ENCODE measurements at places on chromosomes 4 and X.

DNA sequence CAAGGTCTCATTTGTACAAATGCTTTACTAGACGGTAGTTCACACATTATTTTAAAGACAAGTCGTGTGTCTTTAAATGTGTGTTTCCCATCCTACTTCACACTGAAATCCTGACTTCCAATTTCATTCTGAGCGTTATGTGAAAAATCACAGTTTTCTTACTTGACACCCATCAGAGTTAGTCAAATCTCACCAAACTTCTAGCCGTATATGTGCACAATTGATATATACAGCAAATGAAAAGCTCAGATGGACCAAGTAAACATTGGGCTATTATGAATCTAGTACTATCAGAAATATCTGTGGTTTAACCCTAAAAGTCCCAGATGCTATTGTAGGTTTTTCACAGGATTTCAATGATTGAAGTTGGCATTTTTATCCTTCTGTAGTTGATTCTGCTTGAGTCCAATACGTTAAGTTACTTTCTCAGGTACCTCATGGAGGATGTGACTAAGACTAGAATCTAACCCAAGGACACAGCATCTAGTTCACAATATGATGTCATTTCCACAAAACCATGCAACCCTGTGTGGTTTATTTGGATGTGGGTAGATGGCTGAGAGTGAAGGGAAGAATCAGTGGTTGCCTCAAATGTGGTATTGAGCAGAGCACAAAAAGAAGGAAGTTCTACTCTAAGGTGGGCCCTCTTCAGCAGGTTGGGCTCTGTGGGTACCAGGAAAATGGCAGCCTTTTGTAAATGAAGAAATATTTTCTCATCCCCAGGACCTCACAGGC lies 22.1 kb upstream of the TRIM60 start:
- no peak for DNase-seq

DNA sequence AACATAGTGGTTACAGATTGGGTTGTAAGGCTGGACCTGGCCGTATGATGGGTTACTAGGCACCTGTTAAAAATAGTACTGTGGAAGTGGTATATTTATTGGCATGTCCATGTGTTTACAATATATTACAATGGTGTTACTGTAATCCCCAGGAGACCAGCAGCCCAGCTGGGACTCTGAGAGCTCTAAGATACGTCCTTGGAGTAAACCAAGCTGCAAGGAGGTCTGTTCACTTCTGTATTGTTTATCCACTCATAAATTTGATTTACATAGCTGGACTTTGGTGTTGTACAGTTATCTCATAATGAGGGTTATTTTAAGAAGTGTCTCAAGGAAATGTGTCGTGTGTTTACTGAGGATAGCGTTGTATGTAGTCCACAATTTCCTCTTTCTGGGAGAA lies 93.8 kb downstream of the TBL1X start:
- no peak for DNase-seq

GRCh38 chr4:119629142-119629471 lies 503 bp upstream of the PDE5A start:
- DNase-seq: no peak

GRCh38 chr4:23590431-23590830 lies 299.4 kb downstream of the PPARGC1A start:
- DNase-seq: no peak

DNA sequence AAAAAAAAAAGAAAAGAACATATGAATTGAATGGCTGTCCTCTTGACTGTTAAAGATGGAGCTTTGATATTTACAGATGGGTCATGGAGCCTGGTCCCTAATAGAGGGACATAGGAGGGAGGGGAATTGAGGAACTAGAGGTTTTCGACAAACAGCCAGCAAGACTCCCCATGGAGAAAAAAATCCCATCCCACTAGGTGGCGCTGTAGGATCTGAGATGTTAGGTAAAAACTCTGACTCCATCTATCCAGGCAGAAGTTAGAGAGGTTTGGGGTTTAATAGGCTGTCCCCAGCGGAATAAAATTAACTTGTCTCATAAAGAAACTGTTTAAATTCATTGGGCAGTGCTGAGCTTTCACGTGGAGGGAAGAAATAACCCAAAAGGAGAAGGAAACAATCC lies 45.9 kb downstream of the HMGB2 start:
- no peak for DNase-seq

GRCh38 chr4:157045507-157046127 lies 30.3 kb upstream of the GLRB start:
- no peak for DNase-seq

DNA sequence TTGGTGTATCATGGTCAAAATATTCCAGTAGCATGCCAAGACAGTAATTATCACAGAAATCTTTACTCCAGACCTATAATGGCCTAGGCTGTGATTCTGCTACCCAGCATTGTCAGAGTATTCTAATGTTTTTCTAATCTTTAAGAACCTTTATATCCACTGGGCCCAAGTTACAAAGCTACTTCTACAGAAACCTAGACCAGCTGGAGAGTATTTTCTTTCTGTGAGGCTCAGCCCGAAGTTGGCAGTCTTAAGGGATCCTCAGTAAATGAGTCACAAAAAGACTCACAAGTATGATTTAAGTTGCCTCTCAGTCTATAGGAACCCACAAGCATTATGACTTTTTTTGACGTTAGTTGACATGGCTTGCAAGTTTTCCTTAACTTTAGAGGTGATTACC lies 638.5 kb upstream of the FAM241A start:
- no peak for DNase-seq

DNA sequence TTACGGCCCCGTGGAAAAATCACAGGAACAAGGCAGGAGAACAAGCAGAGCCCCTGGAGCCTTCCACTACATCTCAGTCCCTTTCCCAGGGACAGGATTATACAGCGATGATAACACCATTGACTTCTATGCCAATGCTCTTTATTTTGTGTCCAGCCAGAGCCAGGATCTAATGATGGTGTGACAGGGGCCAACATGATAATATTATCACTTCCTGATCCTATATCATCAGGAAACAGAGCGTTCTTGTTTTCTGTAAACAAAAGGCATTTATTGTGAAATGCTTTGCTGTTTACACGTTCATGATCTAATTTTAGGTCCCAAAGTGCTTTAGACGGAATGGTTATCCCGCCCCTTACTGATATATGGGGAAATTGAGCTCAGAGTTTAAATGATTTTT lies 12.8 kb downstream of the TMPRSS11E start:
- no peak for DNase-seq

DNA sequence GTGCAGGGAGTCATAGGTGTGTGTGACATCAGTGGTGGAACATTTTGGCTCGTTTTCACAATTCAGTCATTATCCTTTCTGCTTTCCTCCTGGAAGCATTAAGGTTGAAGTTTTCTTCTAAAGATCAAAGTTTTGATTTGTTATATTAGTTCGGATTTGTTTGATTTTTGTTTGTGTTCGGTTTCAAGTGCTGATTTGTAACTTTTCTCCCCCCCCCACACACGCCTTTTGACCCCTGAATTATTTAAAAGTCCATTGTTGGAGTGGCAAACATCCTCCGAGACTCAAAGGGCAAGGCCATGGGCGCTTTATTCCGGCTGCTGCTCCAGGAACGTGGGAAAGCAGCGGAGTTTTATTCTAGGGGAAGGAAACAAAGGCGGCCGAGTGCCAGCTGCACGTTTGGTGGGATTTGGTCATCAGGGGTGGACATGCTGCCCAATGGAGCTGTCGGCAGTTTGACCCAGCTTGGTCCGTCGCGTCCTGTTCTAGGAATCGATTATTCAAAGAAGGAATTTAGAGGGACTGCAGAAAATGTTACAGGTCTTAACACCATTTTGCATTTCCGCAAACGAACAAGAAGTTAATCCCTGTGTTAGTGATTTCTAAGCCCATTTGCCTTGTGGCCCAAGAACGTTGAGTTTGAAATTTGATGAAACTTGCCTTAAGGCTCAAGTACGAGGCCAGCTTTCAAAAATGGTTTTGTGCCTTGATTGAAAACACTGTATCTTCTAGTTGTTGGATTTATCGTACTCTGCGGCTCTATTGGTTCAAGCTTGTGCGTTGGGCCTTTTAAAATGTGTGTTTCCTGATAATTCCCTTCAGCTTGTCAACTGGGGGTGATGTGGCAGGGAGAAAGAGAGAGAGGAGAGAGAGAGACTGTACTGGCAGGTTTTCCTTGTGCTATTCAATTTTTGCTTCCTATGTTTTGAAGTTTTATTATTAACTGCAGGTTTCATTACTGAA lies 565 bp upstream of the ZNF41 start:
- DNase-seq: peak; percentile 6

DNA sequence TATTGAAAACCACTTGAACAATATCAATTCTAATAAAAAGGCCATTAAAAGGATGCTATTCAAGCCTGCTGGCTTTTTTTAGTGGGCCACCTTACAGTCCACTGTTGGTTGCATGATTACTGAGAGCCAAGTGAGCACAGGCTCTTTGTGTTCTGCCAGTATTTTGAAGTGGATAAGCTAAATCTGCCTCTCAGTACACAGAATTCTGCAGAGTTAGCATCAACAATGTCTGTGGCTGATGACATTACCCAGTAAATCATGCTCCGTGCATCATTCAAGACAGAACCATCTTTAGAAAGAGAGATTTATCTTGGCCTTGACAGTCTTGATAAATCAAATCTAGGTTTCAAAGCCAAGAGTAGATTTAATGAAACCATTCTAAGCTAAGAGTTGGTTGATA lies 119.0 kb upstream of the GNPDA2 start:
- no peak for DNase-seq

DNA sequence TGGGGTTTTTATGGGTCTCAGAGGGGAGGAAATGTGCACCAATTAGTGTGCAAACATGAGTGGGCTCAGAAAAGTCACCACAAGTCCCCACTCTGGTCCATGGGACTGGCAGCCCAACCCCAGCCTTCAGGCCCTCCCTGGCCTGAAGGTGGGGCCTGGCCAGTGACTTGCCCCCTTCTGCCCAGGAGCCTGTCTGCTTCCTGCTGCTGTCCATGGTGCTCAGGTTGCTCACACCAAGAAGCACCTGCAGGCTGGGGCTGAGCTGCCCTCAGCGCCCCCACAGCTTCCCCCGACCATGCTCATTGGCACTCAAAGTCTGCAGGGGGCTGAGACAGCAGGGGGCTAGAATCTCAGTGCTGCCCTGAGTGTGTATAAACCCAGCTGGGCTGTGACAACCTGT lies 30.6 kb upstream of the GC start:
- DNase-seq: no peak

- DNase-seq: no peak
These were observed 6.5 kb upstream of the TSPAN5 start for GRCh38 chr4:98664959-98665358.
